ENCODE measurements at places on chromosomes 7 and 10. TPM values are rescaled to one million over a fixed set of nuclear protein-coding genes. Genes with fewer than 3 reads are reported as not detected.

- DNase-seq: no peak
Measured at GRCh38 chr10:60708666-60709065, 69.6 kb upstream of the CDK1 start.

- DNase-seq: no peak
Measured at GRCh38 chr10:28497313-28498126, 35.4 kb upstream of the WAC start.

GRCh38 chr7:89123871-89124270 is 328.3 kb upstream of the TEX47 start:
- DNase-seq: no peak

FAM180A gene
- 19.7 TPM for total RNA-seq

DNA sequence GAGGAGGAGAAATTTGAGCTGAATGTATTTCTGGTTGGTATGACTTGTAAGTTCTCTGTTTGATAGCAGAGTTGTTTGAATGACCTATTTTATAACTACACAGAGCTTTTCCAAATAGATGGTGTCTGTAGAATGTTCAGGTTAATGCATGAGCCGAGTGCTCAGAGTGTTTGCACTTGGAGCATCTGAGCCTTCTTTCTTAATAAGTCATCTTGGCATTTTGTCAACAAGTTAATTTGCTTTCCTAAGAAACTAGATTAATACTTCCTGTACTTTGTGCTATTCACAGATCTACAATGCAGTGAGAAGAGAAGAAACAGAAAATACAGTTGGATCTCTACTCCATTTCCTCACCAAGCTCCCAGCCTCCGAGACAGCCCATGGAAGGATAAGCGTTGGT is 138.2 kb downstream of the PLCE1 start:
- DNase-seq: no peak

All from left ventricle myocardium inferior (tissue), 1 donor.